Activated CD4-positive, alpha-beta T cell treated with anti-CD3 and anti-CD28 coated beads, Interleukin-2, amount 10 ng/mL, durations not matched to agents 7 days and 5 days (primary cell): ENCODE measurements at places on chromosomes 7 and 10. TPM values are rescaled to one million over a fixed set of nuclear protein-coding genes. Genes with fewer than 3 reads are reported as not detected.

Gene AGAP6
- 30.0 TPM for total RNA-seq

Gene DEPP1
- total RNA-seq, result 0.33 TPM

Gene HOGA1
- not detected for total RNA-seq

Gene FAM25G
- total RNA-seq, result not detected

Gene POLR2J3
- 53.8 TPM for total RNA-seq

Gene DGKI
- total RNA-seq, result 0.06 TPM

Gene SFRP5
- not detected for total RNA-seq

Gene TMEM120A
- total RNA-seq, result 19.9 TPM

Gene SORCS1
- total RNA-seq, result not detected

Gene ZNF727
- 0.57 TPM for total RNA-seq

Gene NEUROG3
- total RNA-seq, result not detected

Gene ERVW-1
- not detected for total RNA-seq

Gene ADAM12
- total RNA-seq, result 0.65 TPM

Gene TLX1
- not detected for total RNA-seq

Gene MAGI2
- 0.10 TPM for total RNA-seq

Gene DDC
- total RNA-seq, result not detected

Gene MNX1
- not detected for total RNA-seq

Gene SPDYE2
- total RNA-seq, result 0.15 TPM

Gene FAM25A
- total RNA-seq, result not detected

Gene DRGX
- not detected for total RNA-seq

Gene ZNF722
- not detected for total RNA-seq

Gene DNAJC30
- total RNA-seq, result 9.1 TPM

Gene THSD7A
- not detected for total RNA-seq

Gene CALML3
- not detected for total RNA-seq

Gene LLCFC1
- not detected for total RNA-seq

Gene SPAM1
- total RNA-seq, result not detected

Gene INHBA
- total RNA-seq, result not detected

Gene ADRB1
- total RNA-seq, result not detected

Gene UCMA
- not detected for total RNA-seq

Gene STK32C
- 15.2 TPM for total RNA-seq

Gene C7orf33
- total RNA-seq, result not detected

Gene NEBL
- not detected for total RNA-seq

Gene ELOVL3
- not detected for total RNA-seq

Gene SLC39A12
- not detected for total RNA-seq

Gene FAM185A
- 8.4 TPM for total RNA-seq

Gene ANXA8L1
- total RNA-seq, result 0.15 TPM

Gene ZYX
- total RNA-seq, result 189 TPM

Gene ASB4
- total RNA-seq, result not detected

Gene ATG9B
- total RNA-seq, result 12.1 TPM

Gene CNNM1
- total RNA-seq, result 0.57 TPM

Gene METTL27
- 2.8 TPM for total RNA-seq

Gene BBS9
- total RNA-seq, result 8.9 TPM

Gene ENO4
- total RNA-seq, result not detected

Gene UTF1
- not detected for total RNA-seq

Gene CHCHD1
- 22.3 TPM for total RNA-seq

Gene ANKRD61
- total RNA-seq, result not detected

Gene LFNG
- total RNA-seq, result 109 TPM

Gene OPN1SW
- not detected for total RNA-seq

Gene CALML5
- total RNA-seq, result not detected

Gene PDGFA
- 0.46 TPM for total RNA-seq

Gene NCF1
- total RNA-seq, result 2.6 TPM

Gene INPP5F
- total RNA-seq, result 11.1 TPM
